ENCODE measurements at places on chromosomes 16 and 17.
A peak's percentile ranks its signal among the peaks of the same experiment; 100 is the strongest.

GRCh38 chr16:10518479-10519041 lies 61.8 kb downstream of the EMP2 start:
- no peak for DNase-seq

DNA sequence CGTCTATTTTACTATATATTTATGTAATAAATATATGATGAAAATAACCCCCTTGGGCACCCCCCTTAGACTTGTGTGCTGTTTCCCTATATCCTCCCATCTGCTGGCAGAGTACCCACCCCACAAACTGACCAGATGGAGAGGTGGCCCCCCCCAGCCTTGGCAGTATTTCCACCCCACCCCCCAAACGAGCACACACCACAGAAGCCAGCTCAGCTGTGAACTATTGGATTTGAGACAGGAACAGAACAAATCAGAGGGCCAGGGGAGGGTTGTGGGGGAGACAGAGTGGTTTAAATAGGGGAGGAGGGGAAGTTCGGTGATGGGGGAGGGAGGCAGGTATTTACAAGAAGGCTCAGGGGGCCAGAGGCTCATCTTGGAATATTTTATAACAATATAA lies 7.8 kb downstream of the NR1D1 start:
- DNase-seq = no peak

GRCh38 chr16:11151156-11151884 lies 104.7 kb downstream of the SOCS1 start:
- no peak for DNase-seq

GRCh38 chr16:6446370-6446769 lies 886.3 kb upstream of the RBFOX1 start:
- no peak for DNase-seq

DNA sequence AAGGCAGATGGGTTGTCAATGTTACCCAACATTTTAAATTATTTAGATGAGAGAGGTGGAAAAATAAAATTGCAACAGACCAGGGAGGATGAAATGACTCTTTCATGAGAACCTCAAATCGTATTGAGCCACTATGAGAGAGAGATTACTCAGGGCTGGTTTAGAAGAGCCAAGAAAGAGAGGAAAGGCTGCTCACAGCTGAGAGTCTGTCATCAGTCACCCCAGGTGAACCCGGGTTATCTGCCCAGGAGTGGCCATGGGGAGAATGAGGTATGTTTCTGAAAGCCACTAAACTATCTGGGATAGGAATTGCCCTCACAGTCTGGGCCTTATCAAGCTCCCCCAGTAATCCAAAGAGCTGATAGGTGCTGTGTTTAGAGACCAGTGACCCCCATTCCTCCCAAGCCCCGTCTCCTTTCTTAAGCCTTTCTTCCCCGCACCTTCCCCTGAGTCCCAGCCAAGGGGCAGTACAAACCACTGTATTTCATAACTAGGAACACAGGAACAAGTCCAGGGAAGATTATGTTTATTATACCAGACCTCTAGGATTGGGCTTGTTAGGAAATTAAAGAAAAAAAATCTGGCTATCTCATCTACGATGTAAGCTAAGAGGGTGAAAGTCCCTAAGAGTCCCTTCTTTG lies 158.9 kb upstream of the NOL11 start:
- DNase-seq = no peak

DNA sequence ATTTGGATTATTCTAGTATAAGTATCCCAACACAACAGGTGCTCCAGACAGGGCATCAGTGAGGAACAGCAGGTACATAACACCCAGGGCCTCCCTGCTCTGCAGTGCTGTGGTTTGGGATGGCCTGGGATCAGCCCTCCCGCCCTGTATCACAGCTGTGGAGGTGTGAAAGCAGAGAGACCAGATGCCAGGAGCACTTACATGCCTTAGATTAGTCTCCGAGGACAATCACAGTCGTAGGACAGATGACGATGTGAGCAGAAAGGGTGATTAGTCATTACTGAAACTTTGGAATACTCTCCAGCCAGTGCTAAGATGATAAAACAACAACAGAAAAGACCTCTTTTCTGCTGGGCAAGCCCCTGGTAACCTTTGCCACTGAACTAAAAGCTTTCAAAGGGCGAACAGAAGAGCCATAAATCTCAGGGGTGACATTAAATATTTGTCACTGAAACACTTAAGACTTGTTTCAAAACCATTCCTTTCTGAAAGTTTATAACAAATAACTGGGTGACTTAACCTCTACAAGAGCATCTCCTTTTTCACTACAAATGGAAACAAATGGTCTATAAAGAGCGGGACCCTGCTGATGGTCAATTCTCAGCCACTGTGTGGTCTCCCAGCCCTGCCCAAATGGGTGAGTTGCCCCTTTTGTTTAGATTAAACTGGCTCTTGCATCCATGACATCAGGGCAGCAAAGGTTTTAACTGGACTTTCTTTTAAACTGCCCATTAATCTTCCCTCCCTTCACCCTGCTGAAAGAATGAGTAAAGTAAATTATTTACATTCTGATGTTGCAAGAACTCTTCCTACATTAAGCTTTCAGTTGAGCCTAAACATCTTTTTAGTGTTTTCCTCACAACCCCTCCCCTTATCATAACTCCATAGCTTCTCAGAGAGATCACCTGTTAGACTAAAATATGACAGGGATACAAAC lies 183.1 kb upstream of the COX10 start:
- DNase-seq = no peak

- peak; percentile 40 for DNase-seq
Measured at GRCh38 chr16:58628845-58629732, 537 bp downstream of the CNOT1 start.

GRCh38 chr17:64572682-64573154 lies 65.9 kb downstream of the CEP95 start:
- no peak for DNase-seq

DNA sequence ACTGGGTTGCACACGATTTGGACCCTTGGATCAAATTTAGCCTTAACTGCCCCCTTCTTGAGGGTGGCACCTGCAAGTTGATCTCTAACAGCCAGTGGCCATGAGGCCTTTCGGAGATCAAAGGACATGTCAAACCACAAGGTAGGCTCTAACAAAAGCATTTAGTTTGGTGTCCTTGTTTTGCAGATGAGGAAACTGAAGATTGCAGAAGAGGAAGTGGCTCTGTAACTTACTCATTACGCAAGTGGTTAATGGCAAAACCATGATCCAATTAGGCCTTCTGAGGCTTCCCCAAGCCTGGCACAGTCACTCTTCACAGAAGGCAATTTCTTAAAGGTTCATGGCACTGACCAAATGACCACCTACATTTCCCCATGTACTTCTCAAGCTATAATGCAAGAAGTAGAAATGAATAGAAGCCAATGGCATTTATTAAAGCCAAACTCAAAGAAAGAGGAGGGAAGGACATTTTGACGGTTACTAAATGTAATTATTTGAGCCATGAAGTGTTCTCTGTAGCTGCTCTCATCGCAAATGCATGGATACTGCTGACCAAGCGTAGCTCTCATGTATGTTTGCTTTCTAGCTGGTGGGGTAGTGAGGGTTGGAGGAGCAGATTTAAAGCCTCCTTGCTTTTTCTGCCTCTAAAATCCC lies 32.8 kb upstream of the ABCC12 start:
- no peak for DNase-seq

DNA sequence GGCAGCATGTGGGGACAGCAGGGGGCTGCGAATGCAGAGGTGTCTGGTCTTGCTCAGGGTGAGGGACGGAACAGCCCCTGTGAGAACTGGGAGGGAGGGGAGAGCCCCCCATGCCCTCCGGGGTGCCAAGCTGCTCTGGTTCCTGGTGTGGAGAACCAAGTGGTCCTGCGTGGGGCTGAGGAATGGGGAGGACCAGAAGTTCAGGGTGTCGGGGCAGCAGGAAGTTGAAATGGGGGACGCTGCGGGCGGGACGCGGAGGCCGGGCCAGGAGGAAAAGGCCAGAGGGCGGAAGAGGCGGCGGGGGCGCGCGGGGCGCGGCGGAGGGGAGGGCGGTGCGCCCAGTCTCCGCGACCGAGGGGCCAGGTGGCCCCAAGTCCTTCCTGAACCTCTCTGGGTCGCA lies 3.6 kb downstream of the ALDH3A1 start:
- DNase-seq = no peak

DNA sequence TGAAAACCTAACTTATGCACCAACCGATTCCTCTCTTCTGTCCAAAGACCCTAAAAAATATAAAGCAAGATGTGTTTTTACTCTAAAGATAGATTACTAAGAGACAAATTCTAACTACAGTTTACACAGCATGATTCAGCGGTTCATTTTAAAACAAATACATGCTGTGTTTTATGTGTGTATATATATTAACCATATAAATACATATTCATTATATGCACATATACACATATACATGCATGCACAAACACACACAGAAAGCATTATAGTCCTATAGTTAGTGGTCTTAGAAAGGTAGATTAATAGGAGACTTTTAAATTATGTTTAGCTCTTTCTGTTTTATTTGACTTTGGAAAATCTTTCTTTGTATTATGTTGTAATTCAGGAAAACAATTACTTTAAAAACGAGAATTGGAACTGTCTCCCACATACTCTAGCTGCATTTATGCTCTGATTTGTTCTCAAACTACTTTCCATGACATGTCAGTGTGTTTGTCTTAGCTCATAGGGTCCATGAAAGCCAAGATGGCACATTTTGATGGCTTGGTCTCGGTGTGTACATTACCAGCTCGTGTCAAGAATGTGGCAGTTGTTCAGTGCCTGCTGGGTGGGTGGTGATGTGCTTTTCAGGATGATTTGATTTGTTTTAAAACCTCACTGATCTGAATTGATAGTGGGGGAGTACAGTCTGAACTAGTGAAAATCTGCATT lies 548.8 kb upstream of the SALL1 start:
- DNase-seq = no peak

DNA sequence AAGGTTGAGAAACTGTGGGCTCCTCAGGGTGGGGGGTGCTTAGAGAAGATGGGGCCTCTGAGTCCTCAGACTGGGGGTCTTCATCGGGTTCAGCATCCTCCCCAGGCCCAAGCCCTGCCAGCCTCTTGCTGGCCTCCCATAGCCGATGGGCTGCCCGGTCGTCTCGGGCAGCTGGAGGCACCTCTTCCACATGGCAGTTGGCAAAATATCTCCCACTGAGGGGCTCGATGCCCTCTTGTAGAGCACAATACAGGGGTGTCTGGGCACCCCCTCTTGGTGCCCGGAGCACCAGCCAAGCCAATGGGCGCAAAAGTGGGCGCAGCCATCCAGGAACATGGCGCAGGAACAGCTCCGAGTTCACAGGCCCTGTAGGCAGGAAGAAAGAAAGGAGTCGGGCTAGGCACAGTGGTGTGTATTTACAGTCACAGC lies 1.0 kb upstream of the FLOT2 start:
- DNase-seq = no peak

DNA sequence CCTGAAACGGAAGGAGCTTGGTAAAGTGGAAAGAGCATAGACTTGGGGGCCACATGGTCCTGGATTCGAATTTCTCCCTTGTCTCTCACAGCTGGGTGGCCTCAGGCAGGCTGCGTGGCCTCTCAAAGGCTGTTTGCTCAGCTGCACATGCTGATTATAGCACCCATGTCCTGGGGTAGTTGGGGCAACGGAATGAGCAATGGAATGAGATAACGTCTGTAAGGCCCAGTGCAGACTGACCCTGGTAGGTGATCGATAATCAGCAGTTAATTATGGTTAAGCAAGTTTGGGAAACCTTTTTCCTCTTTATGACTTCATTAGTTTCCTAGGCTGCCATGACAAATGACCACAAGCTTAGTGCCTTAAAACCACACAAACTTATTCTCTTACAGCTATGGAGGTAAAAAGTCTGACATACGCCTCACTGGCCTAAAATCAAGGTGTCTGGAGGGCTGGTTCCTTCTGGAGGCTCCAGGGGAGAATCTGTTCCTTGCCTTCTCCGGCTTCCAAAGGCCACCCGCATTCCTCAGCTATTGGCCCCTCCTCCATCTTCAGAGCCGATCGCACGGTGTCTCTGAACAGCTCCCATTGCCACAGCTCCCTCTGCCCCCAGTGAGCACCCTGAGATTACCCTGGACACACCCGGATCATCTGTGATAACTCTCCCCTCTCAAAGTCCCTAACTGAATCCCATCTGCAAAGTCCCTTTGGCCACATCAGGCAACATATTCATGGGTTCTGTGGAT lies 294.9 kb upstream of the FOXF1 start:
- no peak for DNase-seq

DNA sequence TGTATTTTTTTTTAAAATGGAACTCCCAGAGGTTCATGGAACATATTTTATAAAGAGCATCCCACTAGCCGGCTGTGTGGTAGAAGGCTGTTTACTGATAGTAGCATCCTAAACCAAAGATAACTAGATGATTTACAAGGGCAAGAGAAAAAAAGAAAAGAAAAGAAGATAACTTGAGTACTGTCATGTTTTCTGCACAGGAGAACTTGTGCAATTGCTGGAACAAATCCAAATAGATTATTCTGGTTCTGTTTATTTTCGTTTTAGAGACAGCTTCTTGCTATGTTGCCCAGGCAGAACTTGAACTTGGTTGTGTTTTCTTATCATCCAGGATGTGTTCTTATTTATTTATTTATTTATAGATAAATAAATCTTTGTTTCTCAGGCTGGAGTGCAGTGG lies 20.9 kb upstream of the PPM1D start:
- no peak for DNase-seq

DNA sequence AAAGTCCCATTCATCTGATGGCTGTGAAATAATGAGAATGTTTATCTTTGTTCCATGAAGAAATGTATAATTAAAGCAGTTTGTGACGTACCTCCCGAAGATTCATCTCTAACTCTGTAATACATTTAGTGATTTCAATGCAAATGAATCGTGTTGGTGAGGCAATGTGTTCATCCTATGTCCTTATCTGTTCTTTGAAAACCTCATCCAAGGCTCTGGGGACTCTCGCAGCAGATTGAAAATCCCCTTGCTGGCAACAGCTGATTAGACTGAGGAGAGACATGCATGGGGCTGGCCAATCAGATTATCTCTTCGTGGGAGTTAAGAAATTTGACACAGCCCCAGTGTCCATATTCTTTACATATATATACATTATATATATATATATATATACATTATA lies 1095.4 kb upstream of the EEF2KMT start:
- no peak for DNase-seq

- no peak for DNase-seq
Measured at GRCh38 chr16:81041696-81042095, 6.1 kb downstream of the ATMIN start.

DNA sequence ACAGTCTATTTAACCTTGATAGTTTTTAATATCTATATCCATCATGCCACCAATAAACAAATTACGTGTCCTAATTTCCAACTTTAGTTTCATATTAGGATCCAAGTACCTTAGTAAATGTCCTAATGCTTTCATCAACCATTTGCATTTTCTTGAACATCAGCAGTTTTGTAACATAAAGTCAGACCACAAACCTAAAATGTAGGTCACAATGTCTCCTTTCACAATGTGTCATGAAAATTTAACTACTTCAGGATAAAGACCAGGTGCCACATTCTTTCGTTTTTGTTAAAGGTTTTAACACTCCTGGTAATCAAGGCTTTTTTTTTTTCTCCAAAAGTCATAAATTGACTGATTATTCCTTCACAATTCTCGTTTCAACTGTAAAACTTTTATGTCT lies 310.7 kb upstream of the PMFBP1 start:
- no peak for DNase-seq

GRCh38 chr16:85205747-85206471 lies 93.6 kb upstream of the CIBAR2 start:
- no peak for DNase-seq

GRCh38 chr17:979539-980405 lies at the start of gene NXN:
Gene NXN, minus strand, starts transcription at chr17:979776.
- DNase-seq = peak; percentile 79
